ENCODE measurements at places on chromosomes 11 and 22. TPM values are rescaled to one million over a fixed set of nuclear protein-coding genes. Genes with fewer than 3 reads are reported as not detected.

GRCh38 chr22:20890975-20891374 is 26.2 kb upstream of the CRKL start:
- DNase-seq, result no peak

GRCh38 chr22:26442086-26442756 is 13.2 kb downstream of the ASPHD2 start:
- DNase-seq, result no peak

PGA5 gene
- not detected for total RNA-seq

- DNase-seq, result peak; percentile 9
These were observed 32.1 kb downstream of the GRAMD4 start for GRCh38 chr22:46652081-46652846.

PHOX2A gene
- not detected for total RNA-seq

GRCh38 chr11:107651672-107652071 is 60.2 kb downstream of the SLN start:
- DNase-seq, result peak; percentile 9

- no peak for DNase-seq
These were observed 547.1 kb downstream of the RAB38 start for GRCh38 chr11:87628026-87628580.

DNA sequence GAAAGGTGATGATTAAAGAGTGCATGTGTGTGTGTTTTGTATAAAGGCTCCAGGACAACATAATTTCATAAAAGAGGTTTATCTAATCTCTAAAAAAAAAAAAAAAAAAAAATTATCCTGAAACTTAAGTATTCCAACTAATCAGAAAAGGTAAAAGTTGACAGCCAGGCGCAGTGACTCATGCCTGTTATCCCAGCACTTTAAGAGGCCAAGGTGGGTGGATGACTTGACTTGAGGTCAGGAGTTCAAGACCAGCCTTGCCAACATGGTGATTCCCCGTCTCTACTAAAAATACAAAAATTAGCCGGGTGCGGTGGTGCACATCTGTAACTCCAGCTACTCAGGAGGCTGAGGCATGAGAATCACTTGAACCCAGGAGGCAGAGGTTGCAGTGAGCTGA is 632.7 kb upstream of the CHORDC1 start:
- no peak for DNase-seq

DNA sequence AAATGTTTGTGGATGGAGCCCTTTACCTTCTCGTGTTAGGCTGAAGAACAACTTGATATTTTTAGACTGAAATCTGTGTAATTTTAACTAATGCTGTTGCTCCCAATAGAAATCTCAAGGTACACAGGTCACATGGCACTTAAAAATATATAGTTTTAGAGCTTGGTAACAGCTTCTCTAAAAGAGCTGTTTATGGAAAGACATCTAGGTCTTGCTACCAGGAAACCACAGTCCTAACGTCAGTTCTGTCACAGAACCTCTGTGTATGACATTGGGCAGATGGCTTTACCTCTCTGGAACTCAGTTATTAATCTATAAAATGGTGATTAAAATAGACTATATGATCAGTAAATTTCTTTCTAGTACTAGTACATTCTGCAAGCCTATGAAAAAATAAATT is 35.4 kb downstream of the PAK1 start:
- DNase-seq, result no peak

DNA sequence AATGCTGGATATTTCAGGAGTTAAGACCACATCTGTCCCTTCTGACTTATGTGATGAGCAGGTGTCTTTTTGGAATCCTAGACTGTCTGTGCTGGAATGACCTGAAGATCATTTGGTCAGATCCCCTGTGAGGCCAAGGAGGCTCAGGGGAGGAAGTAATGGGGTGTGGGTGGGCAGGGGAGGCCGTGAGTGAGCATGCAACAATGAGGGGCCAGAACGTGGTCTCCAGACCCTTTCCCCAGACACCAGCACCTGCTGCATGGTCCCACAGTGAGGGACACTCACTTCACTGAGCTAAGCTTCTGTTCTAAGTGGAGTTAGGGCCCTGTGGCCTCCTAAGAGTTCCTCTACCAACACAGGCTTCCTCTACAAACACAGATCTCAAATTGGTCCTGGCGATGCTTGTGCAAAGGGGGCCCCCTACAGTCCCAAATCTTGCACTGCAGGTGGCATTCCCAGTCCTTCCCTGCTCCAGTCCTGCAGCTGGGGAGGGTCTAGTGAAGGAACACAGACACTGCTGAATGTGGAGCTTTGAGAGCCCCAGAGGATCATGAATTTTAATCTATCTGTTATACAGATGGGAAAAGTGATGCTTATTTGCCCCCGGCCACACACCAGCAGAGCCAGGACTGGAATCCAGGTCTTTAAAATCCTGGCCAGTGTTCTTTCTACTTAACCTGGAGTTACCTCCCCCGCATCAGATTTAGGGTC is 7.4 kb downstream of the USP2 start:
- peak; percentile 68 for DNase-seq

DEPDC7 gene
- 39.6 TPM for total RNA-seq

GRCh38 chr11:55942785-55943392 is 6.7 kb upstream of the OR5I1 start:
- peak; percentile 19 for DNase-seq

DNA sequence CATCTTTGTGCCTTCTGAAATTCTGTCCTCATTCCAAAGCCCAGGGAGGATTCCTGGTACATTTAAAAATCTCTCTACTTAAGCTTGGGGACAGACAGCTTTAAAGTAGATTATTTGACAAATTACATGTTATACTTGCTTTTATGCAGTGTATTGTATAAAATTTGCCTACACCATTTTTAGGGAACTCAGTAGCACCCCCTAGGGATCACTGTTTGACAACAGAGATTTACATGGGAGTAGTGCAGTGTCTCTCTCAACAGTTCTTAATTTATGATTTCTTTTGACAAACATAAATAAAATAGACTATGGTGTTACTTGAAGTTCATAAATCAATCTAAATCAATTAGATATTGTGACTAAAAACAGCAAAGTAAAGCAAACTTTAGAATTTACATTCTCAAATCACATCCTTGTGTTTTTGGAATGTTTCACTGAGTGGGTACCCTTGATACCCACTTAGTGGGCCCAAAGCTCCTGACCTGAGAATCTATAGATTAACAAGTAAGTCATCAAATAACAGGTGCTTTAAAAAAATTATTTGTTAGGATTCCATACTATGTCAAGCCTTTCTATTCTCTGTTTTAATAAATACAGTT is 428.8 kb downstream of the DYNC2H1 start:
- peak; percentile 70 for DNase-seq

- peak; percentile 71 for DNase-seq
These were observed at the start of gene ARCN1 for GRCh38 chr11:118572061-118572980. Gene ARCN1 (plus strand): TSS chr11:118572409. CDS start chr11:118572548, 139 bp downstream.

VSIG10L2 gene
- total RNA-seq, result not detected

GRCh38 chr11:44379141-44380008 is 69.4 kb upstream of the ALX4 start:
- no peak for DNase-seq

- no peak for DNase-seq
These were observed 32.6 kb downstream of the MYO18B start for GRCh38 chr22:25774575-25775026.

MRGPRX4 gene
- not detected for total RNA-seq

GRCh38 chr11:130383344-130384211 is 44.8 kb downstream of the ADAMTS8 start:
- DNase-seq, result peak; percentile 97

ARHGAP20 gene
- 1.1 TPM for total RNA-seq

GRCh38 chr22:44578516-44579230 is 80.6 kb upstream of the RTL6 start:
- no peak for DNase-seq

DNA sequence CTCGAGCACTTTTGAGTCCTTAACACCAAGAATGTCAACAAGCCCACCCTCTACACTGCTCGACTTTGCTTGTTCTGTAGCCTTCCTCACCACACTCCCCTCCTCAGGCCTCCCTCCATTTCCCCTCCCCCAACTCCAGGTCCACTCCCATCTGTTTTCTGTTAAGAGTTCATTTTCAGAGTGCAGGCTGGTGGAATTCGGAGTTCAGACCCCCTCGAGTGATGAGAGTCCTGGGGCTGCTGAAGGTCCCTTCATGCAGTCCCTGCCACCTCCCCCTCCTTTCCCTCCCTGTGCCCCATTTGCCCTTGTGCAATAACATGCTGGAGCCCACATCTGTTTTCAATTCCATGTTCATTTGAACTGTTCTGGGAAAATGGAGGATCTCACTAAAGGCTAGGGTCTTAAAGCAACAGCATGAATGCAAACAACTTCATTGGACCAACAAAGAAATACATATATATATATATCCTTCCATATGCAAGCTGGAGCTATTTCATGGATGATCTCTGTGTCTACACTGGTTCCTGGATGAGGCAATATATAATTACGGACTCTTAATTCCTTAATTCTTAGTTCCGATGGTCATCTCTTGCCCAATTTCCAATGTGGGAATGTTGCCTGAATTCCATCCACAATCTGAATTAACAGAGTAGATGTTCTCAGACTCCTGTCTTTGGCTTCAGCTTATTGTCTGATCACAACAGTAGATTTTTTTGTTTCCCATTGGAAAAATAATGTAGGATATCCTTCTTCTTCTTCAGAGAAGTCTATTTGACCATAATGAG is 340.4 kb downstream of the ETS1 start:
- DNase-seq, result no peak

CNGA4 gene
- not detected for total RNA-seq

SHANK3 gene
- total RNA-seq, result 0.30 TPM

DNA sequence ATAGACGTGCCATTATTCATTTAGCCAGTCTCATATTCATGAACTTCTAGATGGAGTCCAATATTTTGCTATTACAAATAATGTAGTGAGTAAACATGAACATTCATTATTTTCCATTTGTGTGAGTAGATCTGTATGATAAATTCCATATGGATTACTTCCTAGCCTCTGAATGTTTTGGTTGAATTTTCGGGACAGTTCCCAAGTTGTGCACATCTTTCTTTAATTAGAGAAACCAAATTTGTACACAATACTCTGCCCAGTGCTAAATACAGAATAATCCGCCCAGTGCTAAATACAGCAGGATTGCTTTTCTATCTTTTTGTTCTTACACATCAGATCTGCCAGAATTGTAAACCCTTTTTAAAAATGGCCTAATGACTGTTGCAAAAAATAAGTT is 17.1 kb upstream of the APLP2 start:
- no peak for DNase-seq

DNA sequence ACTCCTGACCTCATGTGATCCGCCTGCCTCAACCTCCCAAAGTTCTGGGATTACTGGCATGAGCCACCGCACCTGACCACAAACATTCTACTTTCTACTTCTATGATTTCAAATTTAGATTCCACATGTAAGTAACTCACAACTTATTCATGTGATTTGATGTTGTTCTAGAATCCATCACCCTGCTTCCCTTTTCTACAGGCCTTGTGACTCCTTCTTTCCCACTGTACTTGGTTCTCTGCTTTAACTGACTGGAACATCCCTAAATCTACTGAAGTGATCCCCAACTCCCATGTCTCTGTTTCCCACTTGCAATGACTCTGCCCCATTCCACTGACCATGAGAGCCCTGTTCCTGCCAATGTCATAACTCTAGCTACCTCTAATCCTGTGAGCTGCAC is 25.7 kb upstream of the MRPL17 start:
- no peak for DNase-seq

OR5AP2 gene
- not detected for total RNA-seq

GRCh38 chr22:49099089-49099488 is 728.6 kb downstream of the BRD1 start:
- no peak for DNase-seq

- DNase-seq, result no peak
These were observed 31.6 kb upstream of the SNX19 start for GRCh38 chr11:130947889-130948288.

- no peak for DNase-seq
These were observed 10.2 kb upstream of the NECTIN1 start for GRCh38 chr11:119739021-119739703.

- DNase-seq, result peak; percentile 81
These were observed 4.6 kb downstream of the PHOX2A start for GRCh38 chr11:72239313-72239848.

DNA sequence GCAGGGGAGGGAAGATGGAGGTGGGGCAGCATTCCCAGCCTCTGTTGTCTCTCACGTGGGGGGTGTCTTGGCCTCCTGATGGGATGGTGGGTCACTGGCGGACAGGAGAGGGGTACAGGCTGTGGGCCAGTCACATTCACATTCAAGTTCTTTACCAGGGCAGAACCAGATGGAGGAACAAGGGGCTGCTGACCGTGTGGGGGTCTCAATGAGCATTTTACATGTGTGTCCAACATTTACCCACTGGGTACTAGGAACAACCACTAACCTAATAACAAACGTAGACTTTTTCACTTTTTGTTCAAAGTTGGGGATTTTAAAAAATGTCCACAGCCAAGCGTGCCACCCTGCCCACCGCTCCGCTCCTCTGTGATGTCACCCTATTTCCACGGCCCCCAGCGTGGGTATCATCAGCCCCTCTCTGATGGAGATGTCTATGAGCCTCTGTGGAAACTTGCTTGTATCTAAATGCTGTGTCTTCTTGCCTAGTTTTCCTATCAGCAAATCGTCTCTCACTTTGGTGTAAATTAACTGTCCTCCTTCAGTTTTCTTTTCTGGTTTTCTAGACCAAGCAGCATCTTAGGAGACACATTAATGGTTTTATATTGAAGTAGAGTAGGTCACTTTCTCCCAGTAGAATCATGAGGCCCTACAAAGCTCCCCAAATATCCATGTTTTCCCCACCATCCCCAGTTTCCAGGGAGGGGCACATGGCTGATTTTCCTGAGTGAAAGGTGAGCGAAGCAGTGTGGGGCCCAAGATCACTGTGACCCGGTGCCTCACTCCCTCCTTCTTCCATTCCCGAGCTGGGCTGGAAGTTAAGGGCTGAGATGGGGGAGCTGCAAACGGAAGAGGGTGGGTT is 936.7 kb downstream of the BRD1 start:
- no peak for DNase-seq

DNA sequence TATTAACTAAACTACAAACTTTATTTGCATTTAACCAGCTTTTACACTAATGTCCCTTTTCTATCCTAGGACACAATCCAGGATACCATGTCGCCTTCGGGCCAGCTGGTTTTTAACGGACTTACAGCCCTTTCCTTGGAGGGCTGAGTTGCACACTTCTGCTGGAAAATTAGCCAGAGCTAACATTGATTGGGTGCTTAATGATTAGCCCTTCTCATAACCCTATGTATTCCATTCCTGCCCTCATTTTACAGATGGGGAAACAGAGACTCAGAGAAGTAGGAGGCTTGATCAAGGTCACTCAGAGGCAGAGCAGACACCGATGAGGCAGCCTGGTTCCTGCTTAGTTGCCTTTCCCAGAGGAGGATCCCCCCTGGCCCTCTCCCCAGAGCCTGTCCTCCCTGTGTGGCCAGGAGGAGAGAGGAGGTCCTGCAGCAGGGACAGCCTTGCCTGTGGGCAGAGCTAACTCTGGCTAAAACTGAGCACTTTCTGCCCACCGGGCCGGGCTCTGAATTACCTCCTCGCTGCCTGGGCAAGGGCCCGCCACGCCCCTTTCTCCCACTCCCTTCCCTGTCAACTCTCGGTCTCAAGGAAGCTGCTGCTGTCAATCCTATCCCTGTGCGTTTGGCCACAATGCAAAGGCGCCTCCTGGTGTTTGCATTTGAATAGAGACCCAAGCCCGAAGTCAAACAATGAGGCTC is 59.6 kb upstream of the PAX6 start:
- DNase-seq, result peak; percentile 55

- no peak for DNase-seq
These were observed 63.5 kb downstream of the BRD1 start for GRCh38 chr22:49764127-49764581.

OR6M1 gene
- total RNA-seq, result not detected

SSH3 gene
- total RNA-seq, result 18.4 TPM

GRCh38 chr11:9899676-9900075 is 235.8 kb downstream of the SWAP70 start:
- no peak for DNase-seq

- no peak for DNase-seq
These were observed 120.3 kb downstream of the NAV2 start for GRCh38 chr11:19832901-19833300.
